Vagina (tissue), 2 donors: ENCODE measurements at places on chromosomes 7 and 10. TPM values are rescaled to one million over a fixed set of nuclear protein-coding genes. Genes with fewer than 3 reads are reported as not detected.

- DNase-seq: no peak
Observed at GRCh38 chr7:66236713-66237303, 31.7 kb downstream of the TPST1 start.

DNA sequence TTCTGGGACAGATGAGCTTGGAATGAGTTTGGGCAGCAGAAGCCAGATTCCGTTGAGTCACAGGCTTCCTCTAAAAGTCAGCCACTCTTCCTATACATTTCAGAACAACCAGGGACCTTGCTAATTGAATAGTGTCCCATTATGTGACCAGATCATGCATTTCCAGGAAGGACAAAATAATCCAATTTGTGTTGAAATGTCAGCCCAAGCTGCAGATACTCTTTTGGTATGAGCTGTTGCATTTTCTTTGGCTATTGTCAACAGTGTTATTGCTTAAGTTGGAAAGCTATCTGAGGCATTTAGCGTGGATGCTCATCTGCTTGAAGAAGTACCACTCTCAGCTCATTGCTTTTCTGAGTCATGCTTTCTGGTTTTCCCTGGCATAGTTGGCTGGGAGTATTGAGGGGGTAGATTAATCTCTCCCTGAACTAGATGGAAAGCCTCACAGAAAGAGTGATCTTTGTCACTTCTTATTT, 223.7 kb upstream of the HABP2 start:
- DNase-seq: no peak

- no peak for DNase-seq
Observed at GRCh38 chr7:29105191-29105590, 41.1 kb downstream of the CPVL start.

GRCh38 chr7:16774986-16775385, 21.4 kb downstream of the TSPAN13 start:
- no peak for DNase-seq

DNA sequence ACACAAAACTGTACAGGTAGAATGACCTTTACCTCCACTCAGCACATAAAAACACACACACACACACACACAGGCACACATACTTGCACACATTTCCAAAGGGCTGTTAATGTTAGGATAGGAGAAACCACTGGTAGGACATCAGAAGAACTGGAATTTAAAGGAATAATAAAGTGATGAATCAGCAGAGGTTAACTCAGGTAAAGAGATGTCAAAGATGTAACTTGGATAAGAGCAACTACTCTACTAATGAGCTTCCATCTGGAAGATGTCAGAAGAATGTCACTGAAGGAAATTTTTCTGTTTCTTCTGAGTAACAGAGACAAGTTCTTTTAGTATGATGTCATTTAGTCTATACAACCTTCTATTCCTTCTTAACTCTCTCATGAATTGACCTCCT, 26.4 kb upstream of the GPR37 start:
- DNase-seq: no peak

PMPCB gene
- 28.7 TPM for total RNA-seq

HTR5A gene
- total RNA-seq: not detected

RBP3 gene
- not detected for total RNA-seq
